ENCODE measurements at places on chromosomes 12 and 14. TPM values are rescaled to one million over a fixed set of nuclear protein-coding genes. Genes with fewer than 3 reads are reported as not detected.

CLEC2D gene
- 36.5 TPM for total RNA-seq

DNA sequence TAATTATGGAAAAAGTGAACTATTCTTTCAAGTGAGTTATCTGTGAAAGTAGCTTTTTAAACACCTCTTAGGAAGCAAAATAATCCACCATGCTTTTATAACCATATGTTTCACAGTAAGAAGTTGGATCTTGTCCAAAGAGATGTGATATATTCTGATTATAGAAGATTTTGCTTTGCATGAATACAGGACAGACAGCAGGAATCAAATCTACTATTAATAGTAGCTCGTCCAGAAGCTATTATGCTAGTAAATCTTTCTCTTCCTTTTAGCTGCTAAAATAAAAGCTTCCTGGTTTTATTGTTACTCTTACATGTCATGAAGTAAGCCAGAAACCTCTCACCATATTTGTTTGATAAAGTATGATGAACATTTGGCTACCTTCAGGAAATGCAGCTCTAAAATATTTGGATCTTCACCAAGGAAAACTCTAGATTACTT is 257.0 kb downstream of the IPO8 start:
- no peak overlapping the region for H3K4me3 ChIP-seq
- no peak overlapping the region for H3K27ac ChIP-seq
- no peaks in the 10 kb centered on the region for H3K4me1 ChIP-seq
- H3K27me3 ChIP-seq: no peaks in the 10 kb centered on the region

DNA sequence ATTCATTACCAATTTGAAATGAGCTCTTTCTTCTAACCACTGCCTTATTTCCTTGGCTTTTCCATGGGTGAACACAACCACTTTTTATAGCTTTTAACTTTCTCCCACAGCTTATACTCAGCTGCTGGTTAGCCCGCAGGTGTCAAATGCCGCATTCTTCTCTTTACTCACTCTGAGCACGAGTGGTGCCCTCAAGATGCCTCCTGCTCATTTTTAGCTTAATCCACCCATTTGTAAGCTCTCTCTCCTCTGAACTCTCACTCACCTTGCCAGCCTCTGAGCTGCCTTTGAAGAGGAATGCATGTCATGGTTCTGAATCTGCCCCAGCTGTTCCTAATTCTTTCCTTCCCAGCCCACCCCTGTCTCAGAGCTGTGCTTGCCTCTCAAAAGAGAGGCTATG is 449.4 kb upstream of the PRICKLE1 start:
- no peaks in the 10 kb centered on the region for H3K27me3 ChIP-seq
- H3K27ac ChIP-seq: no peak overlapping the region
- H3K4me1 ChIP-seq: no peaks in the 10 kb centered on the region
- H3K36me3 ChIP-seq: no peaks in the 10 kb centered on the region

FAIM2 gene
- 0.58 TPM for total RNA-seq

GRCh38 chr14:105864116-105864515 is 337.7 kb downstream of the TMEM121 start:
- no peaks in the 10 kb centered on the region for H3K4me1 ChIP-seq
- peak; percentile 7 for DNase-seq
- no peaks in the 10 kb centered on the region for H3K36me3 ChIP-seq
- H3K4me3 ChIP-seq: no peak overlapping the region
- no peaks in the 10 kb centered on the region for H3K27me3 ChIP-seq

ARHGEF25 gene
- total RNA-seq: 72.0 TPM

DNA sequence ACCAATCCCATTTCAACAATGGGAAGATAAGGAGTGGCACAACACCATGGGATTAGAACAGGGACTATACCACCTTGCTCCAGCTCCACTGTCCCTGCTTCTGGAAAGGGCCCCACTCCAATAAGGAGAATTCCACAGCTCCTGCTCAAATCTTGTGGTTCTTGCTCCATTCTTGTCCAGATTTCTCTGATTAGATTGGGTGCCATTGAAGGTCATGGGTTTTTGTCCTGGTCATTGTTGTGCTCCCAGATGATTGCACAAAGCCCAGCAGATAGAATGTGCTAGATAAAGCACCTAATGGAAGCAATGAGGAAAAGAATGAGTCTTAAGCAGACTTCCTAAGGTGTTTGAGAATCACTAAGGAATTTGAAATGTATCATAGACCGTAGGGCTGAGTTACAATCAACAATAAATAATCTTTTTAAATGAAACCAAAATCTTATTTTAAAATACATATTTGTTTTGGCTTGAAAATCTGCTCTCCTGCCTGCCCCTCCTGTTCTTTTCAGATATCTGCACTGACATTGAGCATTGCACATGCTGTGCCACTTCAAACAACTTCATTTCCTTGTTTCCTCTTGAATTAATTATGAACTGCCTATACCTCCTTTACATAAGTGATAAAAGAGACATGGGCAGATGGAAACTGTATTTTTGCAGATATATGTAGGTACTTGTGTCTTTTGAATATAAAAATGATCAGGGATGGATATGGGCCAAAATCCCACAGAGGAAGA is 115.9 kb downstream of the FGD4 start:
- H3K4me1 ChIP-seq: no peaks in the 10 kb centered on the region
- no peaks in the 10 kb centered on the region for H3K36me3 ChIP-seq
- DNase-seq: no peak
- H3K27ac ChIP-seq: no peak overlapping the region
- no peaks in the 10 kb centered on the region for H3K27me3 ChIP-seq
- H3K4me3 ChIP-seq: no peak overlapping the region

- no peaks in the 10 kb centered on the region for H3K4me1 ChIP-seq
- H3K27me3 ChIP-seq: no peaks in the 10 kb centered on the region
- no peak for DNase-seq
These were observed 39.5 kb downstream of the CLIP1 start for GRCh38 chr12:122382919-122383350.

GRCh38 chr12:750366-751191 is 1.8 kb upstream of the WNK1 start:
- H3K27ac ChIP-seq: no peak overlapping the region
- no peaks in the 10 kb centered on the region for H3K27me3 ChIP-seq
- H3K4me3 ChIP-seq: peak overlapping the region; percentile 30
- H3K36me3 ChIP-seq: no peaks in the 10 kb centered on the region

RABGGTA gene
- 26.1 TPM for total RNA-seq

- H3K27me3 ChIP-seq: no peaks in the 10 kb centered on the region
- H3K27ac ChIP-seq: no peak within 1 kb of the TSS
- H3K4me3 ChIP-seq: peak within 1 kb of the TSS; percentile 50
- DNase-seq: peak; percentile 98
These were observed at the start of gene ZNF84 for GRCh38 chr12:133037207-133038005. ZNF84 (plus strand) TSS chr12:133037509; CDS start chr12:133041468, 3,959 bp downstream.

ANKS1B gene
- 37.0 TPM for total RNA-seq

GRCh38 chr14:74223016-74223415 is 16.2 kb upstream of the VSX2 start:
- DNase-seq: no peak
- H3K36me3 ChIP-seq: no peaks in the 10 kb centered on the region
- H3K27me3 ChIP-seq: no peaks in the 10 kb centered on the region
- no peak overlapping the region for H3K4me3 ChIP-seq
- H3K4me1 ChIP-seq: no peaks in the 10 kb centered on the region
- no peak overlapping the region for H3K27ac ChIP-seq

DNA sequence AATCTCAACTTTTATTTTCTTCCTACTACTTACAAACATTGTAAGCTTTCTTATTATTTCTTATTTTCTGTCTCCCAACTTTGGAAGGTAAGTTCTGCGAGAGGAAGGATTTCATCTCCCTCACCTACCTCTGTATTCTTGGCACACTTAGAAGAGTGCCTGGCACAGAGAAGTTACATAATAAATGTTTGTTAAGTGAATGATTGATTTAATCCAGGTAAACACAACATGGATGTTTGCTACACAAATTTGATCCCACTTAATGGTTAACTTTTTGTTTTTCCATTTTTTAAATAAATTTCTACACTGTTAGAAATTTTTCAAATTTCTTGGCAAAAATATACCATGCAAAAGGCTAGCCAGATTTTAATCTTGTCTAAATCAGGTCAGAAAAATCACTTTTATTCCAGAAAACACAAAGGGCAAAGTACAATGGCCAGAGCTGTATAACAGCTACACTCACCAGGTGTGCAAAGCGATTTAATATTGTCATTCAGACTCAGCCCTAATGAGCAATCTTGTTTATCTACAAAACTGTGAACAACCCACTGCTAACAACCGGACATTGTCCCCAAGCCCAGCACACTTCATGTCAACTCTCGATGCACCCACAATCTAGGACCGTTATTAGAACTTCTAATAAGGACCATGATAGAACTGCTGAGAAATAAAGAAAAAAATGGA is 222.1 kb upstream of the EEA1 start:
- no peaks in the 10 kb centered on the region for H3K27me3 ChIP-seq
- no peaks in the 10 kb centered on the region for H3K36me3 ChIP-seq
- H3K27ac ChIP-seq: no peak overlapping the region
- DNase-seq: no peak
- H3K4me1 ChIP-seq: peaks cover 2% of the 10 kb centered on the region
- no peak overlapping the region for H3K4me3 ChIP-seq

IL26 gene
- total RNA-seq: not detected

USP15 gene
- total RNA-seq: 97.9 TPM

Data from aorta (tissue), 5 donors.